ENCODE measurements at places on chromosomes 3 and 15.
A peak's percentile ranks its signal among the peaks of the same experiment; 100 is the strongest.

DNA sequence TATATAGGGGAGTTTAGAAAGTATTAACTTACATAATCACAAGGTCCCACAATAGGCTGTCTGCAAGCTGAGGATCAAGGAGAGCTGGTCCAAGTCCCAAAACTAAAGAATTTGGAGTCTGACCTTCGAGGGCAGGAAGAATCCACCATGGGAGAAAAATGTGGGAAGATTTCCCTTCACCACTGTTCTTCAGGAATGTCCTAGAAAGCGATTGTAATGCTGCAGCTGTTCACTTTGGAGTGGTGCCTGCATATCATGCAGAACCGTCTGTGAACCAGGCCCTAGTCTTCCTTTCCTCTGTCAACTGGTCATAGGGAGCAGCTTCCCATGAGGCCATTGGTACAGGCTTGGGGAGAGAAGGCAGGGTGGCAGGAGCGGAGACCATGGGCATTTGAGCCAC, 497.9 kb upstream of the ARPP21 start:
- no peak for DNase-seq

- DNase-seq, result peak; percentile 52
Measured at GRCh38 chr15:57554063-57554811, 37.5 kb upstream of the MYZAP start.

DNA sequence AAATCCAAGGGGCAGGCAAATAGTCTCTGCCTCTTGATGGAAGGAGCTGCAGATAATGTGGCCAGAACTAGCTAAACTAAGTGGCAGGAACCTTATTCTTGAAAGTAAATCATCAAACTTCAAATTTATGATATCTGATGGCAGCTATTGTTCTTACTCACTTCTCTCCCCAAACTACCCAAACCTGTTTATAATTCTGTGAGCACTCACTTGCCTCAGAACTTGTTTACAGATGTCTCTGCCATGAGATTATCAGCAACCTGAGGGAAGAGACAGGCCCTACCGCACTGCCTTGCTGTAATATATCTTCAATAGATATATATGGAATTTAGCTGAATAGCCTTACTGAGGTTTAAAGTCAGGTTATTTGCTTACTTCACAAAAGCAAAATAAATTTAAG, 2.2 kb upstream of the B3GALNT1 start:
- DNase-seq, result no peak

GRCh38 chr3:179076243-179077027, 4.8 kb upstream of the ZMAT3 start:
- no peak for DNase-seq

DNA sequence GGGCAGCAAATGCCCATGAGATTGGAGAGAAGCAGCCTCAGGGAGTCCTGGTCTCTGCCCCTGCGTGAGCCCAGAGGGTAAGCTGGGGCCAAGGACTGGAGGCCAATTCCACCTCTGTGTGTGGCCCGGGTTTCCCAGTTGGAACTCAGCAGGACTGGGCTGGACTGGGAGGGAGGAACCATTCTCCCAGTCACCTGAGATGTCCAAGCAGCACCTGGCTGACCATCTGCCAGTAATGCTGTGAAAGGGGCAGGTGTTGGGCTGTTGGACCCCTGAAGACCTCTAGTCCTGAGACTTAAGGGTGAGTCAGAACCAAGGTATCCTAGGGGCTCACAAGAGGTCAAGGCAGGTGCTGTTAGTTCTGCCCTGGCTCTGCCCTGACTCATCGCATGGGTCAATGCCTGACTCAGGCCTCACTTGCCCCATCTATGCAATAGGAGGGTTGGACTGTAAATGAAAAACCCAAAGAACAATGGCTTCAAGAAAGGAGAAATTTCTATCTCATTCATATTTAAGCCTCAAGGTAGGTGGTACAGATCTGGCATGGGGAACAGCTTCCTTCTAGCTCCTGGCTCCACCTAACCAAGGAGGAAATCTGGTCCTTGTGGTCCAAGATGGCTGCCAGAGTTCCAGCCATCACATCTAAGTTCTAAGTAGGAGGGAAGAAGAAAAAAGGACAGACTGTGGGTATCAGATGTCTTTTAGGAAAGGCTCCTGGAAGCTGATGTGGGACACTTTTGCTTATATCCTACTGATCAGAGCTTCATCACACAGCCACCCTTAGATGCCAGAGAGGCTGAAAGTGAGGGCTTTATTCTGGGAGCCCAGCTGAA, 111.3 kb downstream of the FBLN2 start:
- no peak for DNase-seq

DNA sequence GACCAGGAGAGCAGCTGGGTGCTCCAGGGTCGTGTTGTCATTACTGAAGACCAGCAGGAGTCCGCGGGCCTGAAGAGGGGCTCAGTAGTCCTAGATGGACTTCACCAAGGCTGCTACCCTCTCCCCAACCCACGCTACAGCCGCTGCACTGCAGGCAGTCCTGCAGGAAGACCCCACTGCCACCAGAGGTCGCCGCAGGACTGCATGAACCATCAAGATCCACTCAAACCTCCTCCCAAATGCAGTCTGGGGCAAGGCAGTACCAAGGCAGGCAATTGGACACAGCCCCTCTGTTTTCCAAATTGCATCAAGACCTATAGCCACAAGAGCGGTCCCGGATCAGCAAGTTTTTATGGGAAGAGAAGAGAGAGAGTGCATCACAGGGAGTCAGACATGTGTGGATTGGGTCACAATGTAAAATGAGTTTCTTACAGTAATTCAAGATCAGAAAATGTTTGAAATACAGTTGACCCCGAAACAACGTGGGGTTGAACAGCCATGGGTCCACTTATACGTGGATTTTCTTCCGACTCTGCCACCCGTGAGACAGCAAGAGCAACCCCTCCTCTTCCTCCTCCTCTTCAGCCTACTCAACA, 46.7 kb downstream of the DZIP1L start:
- peak; percentile 83 for DNase-seq

DNA sequence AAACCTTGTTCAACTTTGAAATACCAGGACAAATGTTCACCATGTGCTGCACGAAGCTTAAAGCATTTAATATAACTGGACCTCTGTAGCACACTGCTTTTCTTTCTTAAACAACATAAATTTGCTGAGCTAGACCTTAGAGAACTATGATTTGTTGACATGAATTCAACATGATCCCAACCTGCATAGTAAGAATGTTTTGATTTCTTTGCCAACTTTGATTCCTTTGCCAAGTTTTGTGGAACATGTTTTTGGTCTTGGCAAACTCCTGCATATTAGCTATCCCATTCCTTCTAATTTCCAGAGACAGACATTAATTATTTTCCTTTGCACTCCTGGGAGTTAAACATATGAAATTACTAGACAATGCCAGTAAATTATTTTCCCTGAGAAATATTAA, 197.2 kb upstream of the RBMS3 start:
- DNase-seq, result no peak

DNA sequence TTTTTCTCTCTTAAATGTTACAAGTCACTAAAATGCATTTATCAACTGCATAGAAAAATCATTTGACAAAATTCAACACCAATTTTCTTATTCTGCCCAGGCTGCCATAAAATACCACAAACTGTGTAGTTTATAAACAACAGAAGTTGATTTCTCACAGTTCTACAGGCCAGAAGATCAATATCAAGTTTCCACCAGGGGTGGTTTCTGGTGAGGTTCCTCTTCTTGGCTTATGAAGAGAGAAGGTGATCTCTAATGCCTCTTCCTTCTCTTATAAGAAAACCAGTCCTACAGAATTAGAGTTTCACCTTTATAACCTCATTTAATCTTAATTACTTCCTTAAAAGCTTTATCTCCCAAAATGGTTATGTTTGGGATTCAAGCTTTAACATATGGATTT, 10.9 kb upstream of the CD200R1L start:
- DNase-seq, result no peak

GRCh38 chr3:130759692-130760338, 13.2 kb upstream of the PIK3R4 start:
- DNase-seq, result peak; percentile 68

DNA sequence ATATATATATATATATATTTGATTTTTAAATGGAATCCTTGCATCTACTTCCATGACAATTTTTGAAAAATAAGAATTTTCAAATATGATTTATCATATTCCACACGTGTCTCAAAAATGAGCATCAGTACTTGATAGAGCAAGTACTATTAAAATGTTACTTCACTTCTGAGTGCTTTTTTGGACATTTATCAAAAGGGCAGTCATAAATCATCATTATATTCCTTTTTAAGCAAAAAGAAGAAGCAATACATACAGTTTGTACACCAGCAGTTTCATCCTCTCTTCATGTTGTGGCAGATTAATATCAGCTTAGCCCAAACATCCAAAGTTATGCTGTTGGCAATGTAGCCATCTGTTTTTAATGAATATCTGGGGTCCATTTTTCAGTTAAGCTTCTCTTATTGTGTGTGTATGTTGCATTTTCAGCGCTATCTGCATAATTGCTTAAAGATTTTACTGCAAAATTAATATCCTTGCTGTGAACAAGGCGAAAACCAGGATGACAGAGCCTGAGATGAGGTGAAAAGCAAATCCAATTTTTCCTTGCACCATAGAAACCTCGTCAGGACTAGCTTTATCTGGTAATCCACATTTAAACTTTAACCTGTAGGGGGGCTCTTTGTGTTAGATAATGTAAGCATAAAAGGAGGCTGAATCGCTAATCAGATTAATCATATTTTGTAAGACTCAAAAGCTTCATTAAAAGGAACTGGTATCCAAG, 604.9 kb upstream of the AGTR1 start:
- peak; percentile 53 for DNase-seq

DNA sequence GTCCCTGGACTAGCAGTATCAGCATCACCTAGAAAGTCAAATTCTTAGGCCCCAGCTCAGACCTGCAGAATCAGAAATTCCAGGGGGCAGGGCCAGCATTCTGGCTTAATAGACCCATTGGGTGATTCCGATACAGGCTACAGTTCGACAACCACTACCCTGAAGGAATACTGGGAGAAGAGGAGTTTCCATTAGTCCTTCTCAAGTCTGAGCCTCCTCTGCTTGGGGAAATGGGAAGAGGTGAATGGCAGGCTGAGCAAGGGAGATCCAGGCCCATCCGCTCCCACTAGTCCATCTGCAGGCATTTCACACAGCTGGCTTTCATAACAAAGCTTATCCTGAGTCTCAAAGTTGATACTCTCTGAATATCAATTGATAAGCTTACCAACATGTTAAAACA, 69.1 kb downstream of the MECOM start:
- no peak for DNase-seq

DNA sequence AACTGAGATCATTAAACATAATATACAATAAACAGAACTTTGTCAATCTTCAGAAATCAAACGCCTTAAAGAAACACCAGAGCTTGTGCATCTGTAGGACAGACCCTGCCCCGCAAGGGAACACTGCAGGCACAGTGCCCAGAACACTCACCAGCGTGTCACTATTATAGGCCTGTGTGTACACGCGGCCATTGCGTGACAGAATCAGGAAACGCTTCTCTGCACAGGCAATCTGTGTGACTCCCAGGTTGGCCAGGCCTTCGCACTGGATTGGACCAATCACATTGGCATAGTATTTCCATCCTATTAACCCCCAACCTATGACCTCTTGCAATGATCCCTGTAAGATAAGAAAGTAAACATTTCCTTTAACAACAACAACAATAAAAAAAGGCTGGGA, 52.9 kb downstream of the HERC2 start:
- DNase-seq, result no peak

- DNase-seq, result no peak
Measured at GRCh38 chr3:79109754-79110153, 658.0 kb downstream of the ROBO1 start.

- no peak for DNase-seq
Measured at GRCh38 chr3:130316169-130316568, 29.3 kb upstream of the COL6A5 start.

GRCh38 chr3:13415236-13415986, 4.7 kb downstream of the NUP210 start:
- no peak for DNase-seq

DNA sequence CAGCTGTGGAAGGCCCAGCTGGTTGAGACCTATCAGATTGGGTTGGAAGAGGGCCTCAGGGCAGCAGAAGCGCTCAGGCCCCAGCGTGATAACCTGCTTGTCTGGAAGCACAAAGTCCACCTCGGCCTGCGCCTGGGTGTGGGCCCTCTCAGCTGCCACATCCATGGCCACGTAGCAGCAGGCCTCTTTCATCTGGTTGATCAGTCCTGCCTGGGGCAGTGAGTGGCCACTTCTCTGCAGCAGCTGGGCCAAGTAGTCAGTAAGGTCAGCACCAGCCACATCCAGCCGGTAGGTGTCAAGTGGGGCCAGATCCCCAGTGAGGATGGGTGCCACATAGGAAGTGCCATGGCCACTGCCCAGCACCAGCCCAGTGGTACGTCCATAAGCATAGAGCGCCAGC, 3.9 kb upstream of the CAMKV start:
- DNase-seq, result no peak

- DNase-seq, result no peak
Measured at GRCh38 chr15:82043796-82044372, 1.9 kb downstream of the MEX3B start.

- DNase-seq, result no peak
Measured at GRCh38 chr15:35738370-35738769, 192.4 kb upstream of the DPH6 start.

DNA sequence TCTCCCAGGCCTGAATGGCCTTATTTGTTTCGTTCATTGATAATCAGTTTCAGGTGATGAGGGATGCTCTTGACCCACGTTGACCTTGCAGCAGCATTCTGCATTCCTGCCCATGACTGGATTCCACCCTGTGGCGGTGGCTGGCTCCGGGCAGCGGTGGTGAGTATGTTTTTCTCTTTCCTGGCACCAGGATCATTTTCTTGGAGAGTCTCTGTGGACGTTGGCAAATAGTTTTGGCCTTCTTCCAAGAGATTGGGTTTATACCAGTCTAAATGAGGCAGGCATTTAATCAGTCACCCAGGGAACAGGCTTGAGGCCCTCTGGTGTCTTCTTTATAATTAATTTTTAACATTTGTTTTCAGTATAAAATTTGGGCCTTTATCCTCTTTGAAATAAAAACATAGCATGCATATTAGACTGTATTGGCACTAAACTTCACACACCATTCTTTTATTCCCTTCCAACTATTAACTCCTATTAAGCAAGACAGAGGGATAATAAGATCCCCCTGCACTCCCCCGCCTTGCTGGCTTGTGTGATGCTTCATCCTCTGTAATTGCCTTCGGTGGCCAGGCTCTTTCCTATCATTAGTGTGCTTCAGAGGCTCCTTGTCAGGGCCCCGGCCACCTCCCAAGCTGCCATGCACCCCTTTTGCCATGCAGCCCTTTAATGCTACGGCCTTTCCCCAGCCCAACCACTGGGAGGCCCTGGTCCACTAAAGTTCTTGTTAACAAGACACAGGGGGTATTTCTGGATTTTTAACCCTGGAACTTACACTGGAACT, 176.2 kb upstream of the TOPAZ1 start:
- peak; percentile 14 for DNase-seq

GRCh38 chr3:139388821-139389551, 461 bp downstream of the COPB2 start:
- no peak for DNase-seq
